ENCODE measurements at places on chromosomes 1 and 21. TPM values are rescaled to one million over a fixed set of nuclear protein-coding genes. Genes with fewer than 3 reads are reported as not detected.

HOOK1 gene
- not detected for total RNA-seq

TENT5C gene
- total RNA-seq, result 3.6 TPM

RIPPLY3 gene
- total RNA-seq, result not detected

TMEM81 gene
- total RNA-seq, result 1.4 TPM

HPDL gene
- 1.4 TPM for total RNA-seq

ADAM30 gene
- total RNA-seq, result 0.05 TPM

PLA2G2D gene
- total RNA-seq, result not detected

HUNK gene
- not detected for total RNA-seq

COQ8A gene
- 4.1 TPM for total RNA-seq

PGLYRP4 gene
- total RNA-seq, result not detected

IFNAR1 gene
- 57.0 TPM for total RNA-seq

PLA2G2C gene
- not detected for total RNA-seq

KRTAP22-2 gene
- total RNA-seq, result not detected

CASQ1 gene
- total RNA-seq, result not detected

IQCC gene
- 0.97 TPM for total RNA-seq
